Stimulated activated CD8-positive, alpha-beta memory T cell treated with anti-CD3 and anti-CD28 coated beads, Interleukin-2, amount 100 ng/mL, for 48 hours (primary cell): ENCODE measurements at places on chromosomes 2 and 18.

DNA sequence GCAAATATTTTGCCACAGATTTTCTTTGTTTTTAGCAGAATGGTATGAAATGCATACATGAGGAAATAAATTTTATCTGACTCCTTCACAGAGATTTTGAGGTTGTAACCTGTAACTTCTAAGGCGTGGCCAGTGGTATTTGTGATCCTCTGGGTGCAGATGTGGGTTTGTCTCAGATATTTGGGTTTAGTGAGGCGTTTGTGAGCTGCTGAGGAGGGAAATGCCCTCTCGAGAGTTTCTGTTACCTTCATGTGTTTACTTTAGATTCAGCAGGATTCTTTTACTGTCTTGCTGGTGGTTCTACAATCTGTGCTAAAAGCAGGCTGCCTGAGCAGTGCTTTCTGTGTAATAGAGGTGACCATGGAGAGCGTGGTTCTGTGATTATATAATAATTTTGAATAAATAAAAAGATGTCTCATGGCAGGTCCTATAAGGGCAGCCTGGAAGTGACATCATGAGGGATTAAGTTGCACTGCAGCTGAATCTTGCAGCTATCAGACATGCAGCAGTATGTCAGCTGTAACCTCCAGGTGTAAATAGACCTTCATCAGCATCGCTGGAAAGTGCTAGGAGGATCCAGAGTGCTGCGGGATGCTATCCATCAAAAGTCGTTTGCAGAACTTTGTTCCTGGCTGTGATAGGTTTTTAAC lies 34.1 kb downstream of the TANC1 start:
- no peak for DNase-seq

GRCh38 chr18:5582076-5582475 lies 38.3 kb upstream of the EPB41L3 start:
- no peak for DNase-seq

GRCh38 chr2:237614151-237614720 lies 13.2 kb upstream of the LRRFIP1 start:
- DNase-seq: no peak

DNA sequence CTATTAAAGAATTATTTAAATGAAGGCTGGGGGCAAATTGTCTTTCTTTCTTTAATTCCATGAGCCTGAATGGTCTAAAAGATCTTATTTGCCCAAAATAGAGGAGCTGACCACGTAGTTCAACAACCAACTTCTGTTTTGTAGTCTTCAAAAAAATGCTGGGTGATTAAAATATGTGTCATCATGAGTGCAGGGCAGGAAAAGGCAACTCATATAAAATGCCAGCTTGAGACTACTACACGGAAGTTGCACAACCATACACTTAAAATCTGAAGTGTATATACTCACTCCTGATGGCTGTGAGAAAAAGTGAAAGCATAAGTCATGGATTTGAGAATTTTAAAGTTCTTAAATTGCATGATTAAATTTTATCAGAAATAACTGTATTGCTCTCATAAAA lies 210.9 kb downstream of the DYM start:
- DNase-seq: no peak

GRCh38 chr18:79790996-79791972 lies 6.5 kb upstream of the KCNG2 start:
- no peak for DNase-seq

DNA sequence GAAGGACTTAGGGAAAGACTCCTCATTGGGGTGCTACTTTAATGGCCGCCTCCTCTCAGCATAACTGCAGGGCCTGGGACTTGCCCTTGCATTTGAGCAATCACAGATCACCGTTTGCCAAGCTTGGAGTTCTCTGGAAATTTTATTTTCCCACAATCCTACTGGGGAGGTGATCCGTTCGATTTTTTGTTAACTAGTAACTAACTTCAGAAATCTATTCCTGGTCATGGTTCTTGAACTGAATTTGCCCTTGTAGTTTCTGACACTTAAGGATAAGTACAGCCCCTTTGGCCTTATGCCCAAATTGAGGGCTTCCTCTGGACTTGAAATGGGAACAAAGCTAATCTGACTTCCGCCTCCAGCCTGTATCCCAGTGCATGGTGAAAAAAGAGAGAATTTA lies 60.5 kb upstream of the ST3GAL5 start:
- no peak for DNase-seq

DNA sequence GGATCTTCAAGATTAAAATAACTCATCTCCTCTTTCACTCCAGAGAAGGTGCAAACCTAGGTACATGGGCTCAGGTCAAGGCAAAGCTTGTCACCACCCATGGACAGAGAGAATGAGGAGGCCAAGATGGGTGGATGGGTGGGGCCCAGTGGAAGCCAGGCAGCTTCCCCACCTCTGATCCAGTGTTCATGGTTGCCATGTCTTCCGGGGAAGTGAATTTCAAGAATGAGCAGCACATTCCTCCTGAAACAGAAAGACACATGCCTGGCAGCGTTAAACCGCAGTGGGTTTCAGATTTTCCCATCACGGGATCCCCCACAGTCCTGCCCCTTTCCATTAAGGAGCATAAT lies 301.7 kb downstream of the EIPR1 start:
- DNase-seq: no peak

DNA sequence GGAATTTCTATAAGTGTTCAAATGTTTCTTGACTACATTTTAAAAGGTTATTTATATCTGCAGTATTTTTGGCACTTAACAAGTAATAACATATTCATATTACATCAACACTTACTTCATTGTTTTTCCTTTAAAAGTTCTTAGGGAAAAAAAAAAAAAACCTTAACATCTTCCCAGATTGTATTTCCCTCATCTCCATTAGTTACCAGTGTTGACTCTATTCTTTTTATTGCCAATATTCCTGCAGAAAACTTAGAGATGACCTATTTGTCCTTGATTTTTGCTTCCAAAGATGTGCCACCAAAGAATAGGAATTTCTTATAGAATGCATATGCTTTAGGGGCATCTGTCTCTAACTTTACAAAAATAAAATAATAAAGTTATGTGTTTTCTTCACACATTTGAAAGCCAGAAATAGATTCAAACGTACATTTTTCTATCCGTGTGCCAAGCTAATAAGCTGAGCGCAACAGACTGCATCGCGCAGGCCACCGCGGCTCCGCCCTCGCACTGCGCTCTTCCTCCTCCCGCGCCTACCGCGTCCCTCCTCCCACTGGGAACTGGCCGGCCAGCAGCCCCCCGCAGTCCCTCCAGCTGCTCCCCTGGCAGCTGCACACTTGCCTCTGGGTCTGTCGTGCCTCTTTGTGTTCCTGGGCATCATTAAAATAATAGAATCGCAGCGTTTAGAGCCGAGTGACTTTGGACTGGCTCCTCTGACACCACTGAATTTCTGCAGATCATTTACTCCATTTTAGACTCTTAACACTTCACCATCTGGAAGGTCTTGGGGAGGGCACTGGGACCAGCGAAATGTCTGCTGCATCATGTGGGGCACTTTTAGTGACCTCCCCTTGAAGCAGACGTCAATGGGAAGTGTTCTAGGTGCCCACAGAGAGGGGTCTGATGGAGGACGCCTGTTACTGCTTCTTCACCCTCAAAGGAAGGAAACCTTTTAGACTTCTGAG lies 21.2 kb upstream of the NAB1 start:
- DNase-seq: peak; percentile 11

- no peak for DNase-seq
Measured at GRCh38 chr18:34339155-34339554, 114.4 kb upstream of the NOL4 start.

DNA sequence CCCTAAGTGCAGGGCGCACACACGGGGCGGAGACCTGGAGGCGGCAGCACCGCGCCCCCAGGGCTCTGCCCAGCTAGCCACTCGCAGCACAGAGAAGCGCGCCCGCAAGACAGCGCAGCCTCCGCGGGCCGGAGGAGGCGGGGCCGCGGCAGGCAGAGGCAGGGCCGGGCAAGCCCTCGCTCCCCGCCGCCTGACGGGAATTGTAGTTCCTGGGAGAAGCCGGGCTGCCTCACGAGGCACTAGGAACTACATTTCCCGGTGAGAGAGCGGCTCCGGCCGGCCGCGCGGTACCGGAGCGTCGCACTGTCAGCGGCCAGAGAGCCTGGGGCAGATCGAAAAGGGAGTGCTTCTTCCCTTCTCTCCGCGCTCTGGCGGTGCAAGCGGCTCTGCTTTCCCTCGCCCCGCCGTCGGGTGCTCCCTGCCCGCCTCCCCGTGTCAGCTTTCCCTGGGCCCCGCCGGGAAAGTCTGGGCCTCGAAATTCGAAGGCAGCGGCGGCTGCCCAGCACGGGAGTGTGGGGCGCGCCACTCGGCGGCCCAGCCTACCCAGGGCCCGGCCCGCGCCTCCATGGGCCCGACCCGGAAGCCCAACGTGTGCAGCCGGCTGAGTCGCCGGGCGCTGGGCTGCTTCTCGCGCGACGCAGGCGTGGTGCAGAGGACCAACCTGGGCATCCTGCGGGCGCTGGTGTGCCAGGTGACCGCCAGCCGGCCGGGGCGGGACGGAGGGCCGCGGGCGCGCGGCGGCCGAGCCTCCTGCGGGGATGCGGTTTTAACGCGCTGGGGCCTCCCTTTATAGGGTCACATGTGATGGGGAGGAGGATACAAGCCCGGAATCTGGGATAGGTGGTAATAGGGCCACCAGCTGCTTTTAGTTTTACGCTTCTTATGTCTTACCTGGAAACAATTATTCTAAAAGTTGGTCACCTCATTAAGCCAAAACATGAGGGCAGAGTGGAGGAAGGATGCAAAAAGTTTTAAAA lies at the start of gene DCAF17:
DCAF17 (plus strand) TSS at position 214 of the 977 bp plus-strand sequence; CDS start at position 566, 352 bp downstream.
- DNase-seq: peak; percentile 91

- DNase-seq: no peak
Measured at GRCh38 chr2:164044622-164045021, 308.8 kb upstream of the FIGN start.

DNA sequence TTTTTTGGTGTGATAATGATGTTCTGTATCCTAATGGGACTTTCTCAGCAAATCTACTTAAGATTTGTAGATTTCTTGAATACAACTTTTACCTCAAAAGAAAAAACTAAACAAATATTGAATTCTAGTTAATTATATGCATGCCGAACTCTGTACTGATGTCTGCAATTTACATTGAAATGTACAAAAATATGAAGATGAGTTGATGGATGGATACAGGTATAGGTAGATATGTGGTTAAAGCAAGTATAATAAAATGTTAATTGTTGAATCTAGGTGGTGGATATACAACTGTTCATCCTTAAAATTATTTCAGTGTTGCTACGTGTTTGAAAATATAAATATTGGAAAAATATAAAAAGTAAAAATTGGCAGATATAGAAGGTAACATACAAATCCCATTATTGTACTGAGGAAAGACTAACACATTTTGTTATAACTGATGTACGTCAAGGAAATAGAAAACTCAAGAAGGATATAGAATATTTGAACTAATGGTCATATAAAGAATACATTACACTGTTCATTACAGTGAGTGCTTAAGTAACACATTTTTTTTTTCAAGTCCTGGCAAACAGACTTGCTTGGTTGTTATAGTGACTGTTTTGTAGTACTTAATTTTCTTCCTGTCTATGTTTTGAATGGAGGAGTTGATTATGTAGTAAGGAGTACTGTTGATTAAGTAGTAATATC lies 33.8 kb downstream of the DDX1 start:
- DNase-seq: no peak

- no peak for DNase-seq
Measured at GRCh38 chr2:149860276-149860921, 272.8 kb upstream of the MMADHC start.

- no peak for DNase-seq
Measured at GRCh38 chr2:74089816-74090745, 57.6 kb downstream of the BOLA3 start.

DNA sequence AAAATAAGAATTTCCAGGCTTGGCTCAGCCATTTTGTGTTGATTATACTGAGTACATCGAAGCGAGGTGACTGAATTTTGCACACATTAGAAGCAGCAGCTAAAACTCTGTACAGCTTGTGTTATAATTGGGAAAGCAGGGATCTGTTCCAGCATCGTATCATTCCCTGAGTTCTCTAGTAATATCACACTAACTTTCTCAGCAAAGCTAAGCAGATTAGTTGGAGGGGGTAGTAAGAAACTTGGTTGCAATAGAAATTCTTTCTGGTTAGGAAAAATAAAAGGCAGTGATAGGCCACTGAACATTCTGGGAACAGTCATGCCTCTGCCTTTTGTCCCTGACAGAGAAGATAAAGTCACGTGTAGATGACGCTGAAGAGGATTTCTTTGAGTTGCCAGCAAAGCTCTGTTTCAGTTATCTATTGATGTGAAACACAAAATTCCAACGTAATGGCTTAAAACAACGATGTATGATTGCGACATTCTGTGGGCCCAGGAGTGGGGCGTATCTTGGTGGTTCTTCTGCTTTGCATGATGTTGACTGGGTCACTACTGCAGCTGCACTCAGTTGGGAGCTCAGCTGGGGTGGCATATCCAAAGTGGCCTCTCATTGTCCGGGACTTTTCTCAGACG lies 202.1 kb upstream of the MEX3C start:
- no peak for DNase-seq

DNA sequence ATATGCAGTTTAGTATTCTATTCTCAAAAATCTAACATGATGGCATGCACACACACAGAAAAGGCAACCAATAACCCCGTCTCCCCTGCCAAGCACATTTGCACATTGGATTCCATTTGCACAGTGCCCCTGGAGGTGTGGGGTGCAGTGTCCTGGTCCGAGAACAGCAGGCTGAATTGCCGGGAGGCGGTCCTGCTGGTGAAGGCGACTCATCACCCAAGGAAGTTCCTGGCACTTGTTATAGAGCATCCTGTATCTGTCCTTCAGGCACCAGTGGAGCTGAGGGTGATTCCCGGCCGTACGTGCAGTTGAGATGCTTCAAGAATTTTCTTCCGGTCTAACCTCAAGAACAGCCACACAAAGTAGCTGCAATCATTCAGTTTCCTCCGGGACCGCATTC lies 73.0 kb upstream of the RAB12 start:
- DNase-seq: no peak

DNA sequence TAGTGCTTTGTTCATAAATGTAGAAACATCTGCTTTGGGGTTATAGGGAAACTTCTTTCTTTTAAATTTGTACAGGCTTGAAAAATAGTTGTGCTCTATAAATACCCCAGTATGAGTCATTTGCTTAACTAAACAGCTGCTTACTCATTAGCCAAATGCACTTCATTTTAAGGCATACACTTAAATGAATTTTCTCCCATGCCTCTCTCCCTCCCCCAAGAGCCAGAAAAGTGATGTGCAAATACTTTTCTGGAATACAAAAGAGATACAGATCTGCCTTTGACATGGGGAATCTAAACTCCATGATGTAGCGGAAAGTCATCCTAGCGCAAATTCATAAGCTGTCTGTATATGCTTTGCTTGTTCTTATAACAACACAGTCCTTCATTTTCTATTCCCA lies 469.4 kb downstream of the DLGAP1 start:
- no peak for DNase-seq

- no peak for DNase-seq
Measured at GRCh38 chr2:155653176-155653575, 679.3 kb downstream of the NR4A2 start.

GRCh38 chr2:178910005-178910404 lies 102.8 kb upstream of the TTN start:
- DNase-seq: no peak
